ENCODE measurements at places on chromosomes 11 and 22. TPM values are rescaled to one million over a fixed set of nuclear protein-coding genes. Genes with fewer than 3 reads are reported as not detected.

The AMPD3 gene
- total RNA-seq = 0.42 TPM

The ZC3H7B gene
- total RNA-seq = 83.9 TPM

The TMA7B gene
- total RNA-seq = not detected

The ACR gene
- not detected for total RNA-seq

The F2 gene
- total RNA-seq = not detected

The GTSE1 gene
- 88.1 TPM for total RNA-seq

Data from A673 (cell line).